ENCODE measurements at places on chromosomes 5 and 9.

GRCh38 chr5:40720069-40720468, 35.7 kb downstream of the TTC33 start:
- no peak for DNase-seq

GRCh38 chr9:16191191-16191590, 638.3 kb downstream of the CCDC171 start:
- no peak for DNase-seq

GRCh38 chr9:129195606-129196005, 17.5 kb upstream of the IER5L start:
- no peak for DNase-seq

DNA sequence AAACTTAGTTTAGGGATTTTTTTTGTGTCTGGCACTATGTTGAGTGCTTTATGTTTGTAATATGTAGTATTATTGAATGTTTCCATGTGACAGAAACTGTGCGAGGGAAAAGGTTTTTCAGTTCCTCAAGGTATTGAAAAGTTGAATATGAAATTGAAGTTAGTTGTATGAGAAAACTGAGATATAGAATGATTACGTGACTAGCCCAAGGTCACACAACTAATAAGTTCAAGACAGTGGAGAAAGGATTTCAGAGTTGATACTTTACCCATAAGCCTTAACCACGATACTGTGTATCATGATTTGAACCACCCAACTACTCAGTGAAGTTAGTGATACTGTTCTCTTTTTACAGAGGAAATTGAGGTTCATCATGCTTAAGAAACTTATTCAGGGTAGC, 5.7 kb downstream of the NIPBL start:
- no peak for DNase-seq

- DNase-seq: no peak
Observed at GRCh38 chr9:106643211-106643930, 219.6 kb upstream of the ZNF462 start.

DNA sequence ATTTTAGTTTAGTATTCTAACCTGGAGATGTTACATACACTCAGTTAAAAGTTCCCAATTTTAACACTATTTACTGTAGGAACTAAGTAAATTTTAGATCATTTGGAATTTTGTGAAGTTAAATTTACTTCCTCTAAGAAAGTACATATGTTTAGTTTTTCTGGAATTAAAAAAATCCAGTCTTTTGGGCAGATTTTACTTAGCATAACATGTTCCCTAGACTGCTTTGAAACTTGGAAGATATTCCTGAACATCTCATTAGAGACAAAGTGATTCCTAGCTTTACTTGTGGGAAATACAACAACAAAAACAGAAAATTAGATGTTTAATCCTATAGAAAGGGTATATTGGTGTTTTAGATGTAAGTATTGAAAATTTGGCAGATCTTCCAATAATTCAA, 930.0 kb upstream of the PTPRD start:
- no peak for DNase-seq

DNA sequence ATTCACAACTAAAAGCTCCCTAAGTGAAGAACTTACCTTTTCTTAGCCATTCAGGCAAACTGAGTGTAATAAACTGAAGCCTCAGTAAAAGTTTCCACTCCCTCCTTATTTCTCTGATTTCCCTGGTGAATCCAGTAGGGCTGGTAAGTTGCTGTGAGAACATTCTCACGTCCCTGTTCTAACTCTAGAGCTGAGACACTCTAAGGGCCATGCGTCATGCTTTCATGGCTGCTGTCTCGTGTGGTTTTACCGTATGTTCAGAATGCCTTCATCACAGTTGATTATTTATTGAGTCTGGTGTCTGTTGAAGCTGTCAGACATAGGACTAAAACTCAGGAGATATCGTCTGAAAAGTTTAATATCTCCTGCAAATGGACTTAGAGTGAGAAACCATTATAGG, 1.3 kb downstream of the OR2S2 start:
- no peak for DNase-seq
